ENCODE measurements at places on chromosomes 1 and 21.
A peak's percentile ranks its signal among the peaks of the same experiment; 100 is the strongest.

GRCh38 chr1:224780736-224781135 is 148.7 kb upstream of the DNAH14 start:
- no peak for DNase-seq

GRCh38 chr21:45833414-45833813 is 148.2 kb upstream of the COL6A1 start:
- DNase-seq, result no peak

DNA sequence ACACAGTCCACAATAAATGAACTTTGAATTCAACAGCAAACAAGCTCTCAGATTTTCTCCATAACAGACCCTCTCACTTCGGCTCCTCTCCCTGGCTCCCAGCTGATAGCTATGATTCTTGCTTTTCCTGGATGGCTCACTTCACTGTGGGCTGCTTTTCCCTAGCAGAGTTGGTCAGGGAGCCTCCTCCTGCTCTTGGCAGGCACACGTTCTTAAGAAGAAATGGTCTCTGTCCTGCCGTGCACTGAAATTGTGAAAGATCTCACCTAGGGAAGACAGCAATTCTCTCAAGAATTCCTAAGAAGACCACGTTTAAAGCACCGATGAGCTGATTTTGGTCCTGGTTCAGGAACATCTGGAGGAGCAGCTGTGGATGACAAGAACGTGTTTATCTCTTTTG is 148.5 kb upstream of the KCNK2 start:
- DNase-seq, result no peak

DNA sequence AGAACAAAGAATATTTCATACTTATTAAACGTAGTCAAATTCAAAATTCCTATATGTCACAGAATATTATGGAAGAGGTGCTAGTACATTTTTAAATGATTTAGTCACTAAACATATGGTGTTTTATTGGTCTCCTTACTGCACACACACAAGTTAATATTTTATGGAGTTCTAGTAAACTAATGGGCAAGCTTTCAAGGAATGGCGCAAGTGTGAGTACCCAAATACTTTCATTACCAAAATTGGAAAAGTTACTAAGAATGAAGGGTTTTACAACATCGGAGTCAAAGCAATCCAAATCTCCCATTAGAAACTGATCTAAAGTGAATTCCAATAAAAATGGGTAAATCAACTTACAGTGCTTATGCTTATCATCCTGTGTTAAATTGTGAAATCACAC is 921.9 kb downstream of the ADGRL2 start:
- DNase-seq, result no peak

GRCh38 chr1:44808938-44809917 is 905 bp downstream of the BTBD19 start:
- peak; percentile 84 for DNase-seq

- DNase-seq, result no peak
Observed at GRCh38 chr1:98327220-98327861, 334.2 kb upstream of the SNX7 start.

GRCh38 chr1:224193319-224193966 is 10.4 kb downstream of the DEGS1 start:
- no peak for DNase-seq

GRCh38 chr1:150553392-150554085 is 4.3 kb downstream of the ADAMTSL4 start:
- no peak for DNase-seq

DNA sequence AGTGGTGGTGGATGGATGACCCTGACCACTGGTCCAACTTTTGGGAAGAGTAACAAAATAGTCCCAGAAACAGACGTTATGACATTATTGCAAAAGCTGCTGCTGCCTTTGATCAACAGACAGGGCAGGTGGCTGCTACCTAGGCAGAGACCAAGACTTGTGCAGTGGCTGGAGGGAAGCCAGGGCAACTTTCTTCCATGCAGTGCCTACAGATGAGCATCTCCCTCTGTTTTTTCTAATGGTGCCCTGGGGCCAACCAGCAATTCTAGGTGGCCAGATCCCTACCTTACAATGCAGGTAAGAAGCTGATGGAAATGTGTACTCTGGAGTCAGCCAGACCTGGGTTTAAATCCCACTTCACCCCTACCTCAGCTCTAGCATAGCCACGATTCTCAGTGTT is 283.1 kb upstream of the POU3F1 start:
- no peak for DNase-seq

- DNase-seq, result no peak
Observed at GRCh38 chr1:179177182-179177581, 52.3 kb downstream of the ABL2 start.

GRCh38 chr1:198467907-198468306 is 72.6 kb downstream of the ATP6V1G3 start:
- DNase-seq, result no peak

- no peak for DNase-seq
Observed at GRCh38 chr1:204716660-204717059, 31.1 kb upstream of the LRRN2 start.

- no peak for DNase-seq
Observed at GRCh38 chr1:182332261-182333060, 59.1 kb downstream of the GLUL start.

DNA sequence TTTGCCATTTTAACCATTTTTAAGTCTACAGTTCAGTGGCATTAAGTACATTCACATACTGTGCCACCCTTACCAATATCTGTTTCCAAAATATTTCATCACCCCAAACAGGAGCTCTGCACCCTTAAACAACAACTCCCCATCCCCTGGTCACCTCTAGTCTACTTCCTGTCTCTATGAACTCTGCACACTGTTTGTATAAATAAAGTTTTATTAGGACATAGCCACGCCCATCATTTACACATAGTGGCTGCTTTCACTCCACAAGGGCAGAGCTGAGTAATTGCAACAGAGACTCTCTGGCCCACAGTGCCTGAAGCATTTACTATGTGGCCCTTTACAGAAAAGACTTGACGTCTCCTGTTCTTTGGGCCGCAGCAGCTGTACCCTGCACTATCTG is 30.1 kb downstream of the KCNAB2 start:
- no peak for DNase-seq

- DNase-seq, result no peak
Observed at GRCh38 chr1:74415935-74416334, 96.5 kb downstream of the LRRC53 start.

- no peak for DNase-seq
Observed at GRCh38 chr1:33268927-33269610, 12.8 kb downstream of the ZNF362 start.

GRCh38 chr1:119147661-119148090 is 7.2 kb upstream of the WARS2 start:
- no peak for DNase-seq

GRCh38 chr1:180935326-180936109 is 22.8 kb downstream of the KIAA1614 start:
- no peak for DNase-seq

GRCh38 chr21:22842875-22843274 is 1844.7 kb downstream of the NCAM2 start:
- no peak for DNase-seq

GRCh38 chr1:27931184-27931583 is 3.6 kb upstream of the SMPDL3B start:
- no peak for DNase-seq

DNA sequence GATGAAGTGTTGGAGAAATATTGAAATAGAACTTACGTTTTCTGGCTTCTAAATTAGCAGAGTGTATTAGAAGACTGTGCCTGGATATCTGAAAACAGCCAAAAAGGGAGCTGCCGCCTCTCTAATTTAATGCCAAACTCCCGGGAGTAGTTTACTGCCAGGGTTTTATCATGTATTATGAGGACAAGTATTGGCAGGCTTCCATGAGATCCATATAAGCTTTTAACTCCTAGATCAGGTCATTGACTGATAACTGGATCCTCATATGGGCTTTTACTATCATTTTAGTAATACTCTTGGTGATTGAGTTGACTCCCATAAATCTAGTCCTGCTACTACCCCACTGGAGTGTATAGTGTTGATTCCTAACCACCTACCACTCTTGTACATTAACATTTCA is 178.4 kb upstream of the CXADR start:
- DNase-seq, result no peak

DNA sequence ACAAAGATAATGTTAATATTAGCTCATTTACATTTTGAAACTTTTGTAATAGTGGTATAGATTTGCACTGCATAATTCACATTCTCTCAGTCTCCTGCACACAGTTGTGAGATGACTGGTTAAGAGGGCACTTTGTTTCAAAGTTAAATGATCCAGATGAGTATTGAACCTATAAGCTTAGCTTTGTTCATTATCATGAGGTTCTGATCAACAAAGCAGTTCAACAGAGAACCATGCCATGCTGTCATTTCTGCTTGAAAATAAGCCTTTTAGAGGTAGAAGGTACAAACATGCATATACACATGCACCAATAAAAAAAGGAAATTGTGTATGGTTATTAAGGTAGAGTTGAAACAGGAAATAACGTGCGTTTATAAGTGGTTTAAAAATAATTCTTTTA is 4.8 kb downstream of the RAP1A start:
- DNase-seq, result no peak

- no peak for DNase-seq
Observed at GRCh38 chr1:43265431-43265830, 4.4 kb upstream of the TMEM125 start.

DNA sequence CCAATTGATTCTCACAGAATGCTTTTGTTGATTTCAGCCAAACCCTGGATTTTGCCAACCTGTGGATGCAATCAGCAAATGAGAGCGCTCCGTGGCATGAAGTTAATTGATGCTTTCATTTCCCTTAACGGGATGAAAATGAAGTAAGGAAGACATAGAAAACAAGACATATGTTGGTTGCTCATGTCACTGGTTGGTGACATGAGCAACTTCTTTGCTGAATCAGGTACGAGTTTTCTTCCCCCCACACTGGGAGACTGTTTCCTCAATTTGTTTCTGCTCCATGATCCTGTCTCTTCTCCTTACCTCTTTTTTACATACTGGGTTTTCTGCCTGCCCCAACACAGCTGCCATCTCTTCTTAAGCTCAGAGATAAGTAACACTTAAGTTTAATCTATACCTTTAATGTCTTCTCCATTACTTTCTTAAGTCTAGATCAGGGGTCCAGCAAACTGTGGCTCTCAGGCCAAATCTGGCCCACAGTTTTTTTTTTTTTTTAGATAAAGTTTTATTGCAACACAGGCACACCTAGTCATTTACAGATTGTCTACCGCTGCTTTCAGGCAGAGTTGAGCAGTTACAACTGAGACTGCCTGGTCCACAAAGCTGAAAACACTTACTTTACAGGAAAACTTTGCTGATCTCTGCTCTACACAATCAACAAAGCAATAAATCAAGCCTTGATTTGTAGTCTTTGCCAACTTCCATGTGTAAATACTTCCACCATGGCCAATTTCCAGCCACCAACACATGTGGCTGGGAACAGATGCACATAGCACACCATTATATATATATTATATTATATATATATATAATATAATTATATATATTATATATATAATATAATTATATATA is 13.3 kb downstream of the GPR157 start:
- no peak for DNase-seq

- DNase-seq, result no peak
Observed at GRCh38 chr1:75937034-75937433, 4.8 kb upstream of the ASB17 start.

GRCh38 chr1:156815307-156815826 is 1.3 kb downstream of the SH2D2A start:
- DNase-seq, result no peak

GRCh38 chr1:2867861-2868260 is 66.4 kb upstream of the TTC34 start:
- no peak for DNase-seq

DNA sequence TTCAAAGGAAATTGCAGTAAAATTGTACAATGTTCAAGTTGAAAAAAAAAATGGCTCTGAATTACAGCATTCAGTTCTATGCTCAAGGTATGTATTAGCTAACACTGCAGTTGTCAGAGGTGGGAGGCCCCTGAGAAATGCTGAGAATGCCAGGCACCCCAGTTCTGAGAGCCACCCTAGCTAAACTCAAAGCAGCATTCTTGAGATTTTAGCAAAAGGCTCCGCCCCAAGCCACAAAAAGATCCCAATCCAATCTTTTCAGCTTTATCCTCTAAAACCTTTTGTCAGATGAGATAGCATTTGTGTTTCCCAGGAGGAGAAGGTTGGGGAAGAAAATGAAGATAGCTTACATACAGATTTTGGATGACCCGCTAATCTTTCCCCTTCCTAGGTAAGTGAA is 68.8 kb downstream of the SMYD2 start:
- no peak for DNase-seq

DNA sequence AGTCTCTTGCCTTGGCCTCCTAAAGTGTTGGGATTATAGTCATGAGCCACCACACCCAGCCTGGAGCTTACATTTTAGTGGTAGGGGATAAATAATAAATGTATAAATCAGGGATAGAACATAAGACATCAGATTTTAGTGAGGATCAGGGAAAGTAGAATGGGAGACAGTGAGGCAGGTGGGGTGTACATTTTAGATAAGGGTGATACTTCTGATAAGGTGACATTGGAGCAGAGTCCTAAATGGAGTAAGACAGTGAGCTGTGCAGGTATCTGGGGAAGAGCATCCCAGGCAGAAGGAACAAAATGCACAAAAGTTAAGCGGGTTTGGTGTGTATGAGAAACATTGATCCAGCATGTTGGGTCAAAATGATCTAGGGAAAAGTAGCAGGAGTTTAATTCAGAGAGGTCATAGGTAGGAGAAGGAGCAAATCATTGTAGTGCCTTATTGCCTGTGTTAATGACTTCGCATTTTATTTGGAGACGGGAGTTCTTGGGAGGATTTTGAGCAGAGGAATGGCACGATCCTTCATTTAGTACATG is 11.1 kb downstream of the EPB41 start:
- DNase-seq, result no peak

DNA sequence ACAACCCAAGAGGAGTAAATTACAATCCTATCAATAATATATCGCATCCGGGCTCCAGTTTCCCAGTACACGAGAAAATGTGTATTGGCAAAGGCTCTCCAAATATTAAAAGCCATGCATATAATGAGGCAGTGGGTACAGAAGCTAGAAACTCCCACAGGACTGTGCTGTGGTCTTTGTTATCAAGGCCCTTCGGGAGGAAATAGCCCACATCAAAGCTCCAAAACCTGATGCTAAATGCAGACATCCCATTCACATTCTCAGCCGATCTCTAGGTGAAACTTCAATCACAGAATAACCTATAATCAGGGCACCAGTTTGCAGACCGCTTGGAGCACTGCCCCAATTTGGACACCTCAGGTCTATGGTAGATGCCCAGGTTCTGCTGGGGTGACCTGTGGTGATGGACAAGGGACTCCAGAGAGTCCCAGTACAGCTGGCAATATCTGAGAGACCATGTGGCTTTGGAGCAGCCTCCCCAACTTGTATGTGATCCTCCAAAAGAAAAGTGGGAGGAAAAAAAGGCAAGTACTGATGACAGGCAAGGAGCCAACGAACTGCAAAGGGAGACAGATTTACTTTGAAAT is 148.8 kb upstream of the CAMK1G start:
- DNase-seq, result no peak

- DNase-seq, result no peak
Observed at GRCh38 chr1:1084372-1085170, 10.5 kb upstream of the RNF223 start.

DNA sequence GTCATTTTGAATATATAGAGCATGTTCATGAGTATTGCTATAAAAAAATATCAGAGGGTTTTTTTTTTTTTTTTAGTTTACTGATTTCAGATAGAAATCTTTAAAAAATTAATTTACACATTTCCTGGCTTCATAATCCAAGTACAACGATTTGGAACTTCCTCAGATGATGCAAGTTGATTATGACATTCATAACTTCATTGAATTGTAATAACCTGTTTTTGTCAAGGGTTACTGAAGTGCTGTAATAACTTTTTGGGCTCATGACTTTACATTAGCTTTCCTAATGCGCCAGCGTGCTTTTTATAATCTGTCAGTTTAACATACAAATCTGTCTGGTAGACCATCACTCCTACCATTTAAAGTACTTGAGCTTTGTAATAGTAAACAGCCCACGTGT is 81.3 kb downstream of the SASS6 start:
- DNase-seq, result no peak

Data from CD4-positive, alpha-beta T cell (primary cell).